ENCODE measurements at places on chromosomes 4 and X.

DNA sequence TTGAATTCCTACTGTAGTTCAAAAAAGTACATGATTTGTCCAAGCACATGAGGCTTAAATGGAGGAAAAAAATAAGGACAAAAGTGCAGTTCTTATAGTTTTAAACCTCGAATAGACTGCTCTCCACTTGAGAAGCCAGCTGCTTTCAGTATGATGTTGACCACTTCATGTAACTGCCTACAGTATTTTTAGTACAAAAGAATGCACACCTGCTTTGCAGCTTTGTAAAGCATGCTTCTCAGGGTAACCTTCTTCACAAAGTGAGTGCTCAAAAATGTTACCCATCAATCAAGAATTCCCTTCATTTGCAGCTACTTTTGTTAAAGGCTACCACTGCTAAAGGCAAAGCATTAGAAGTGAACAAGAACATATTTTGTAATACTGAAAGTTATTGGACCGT is 83.4 kb upstream of the FAM47B start:
- DNase-seq, result no peak

DNA sequence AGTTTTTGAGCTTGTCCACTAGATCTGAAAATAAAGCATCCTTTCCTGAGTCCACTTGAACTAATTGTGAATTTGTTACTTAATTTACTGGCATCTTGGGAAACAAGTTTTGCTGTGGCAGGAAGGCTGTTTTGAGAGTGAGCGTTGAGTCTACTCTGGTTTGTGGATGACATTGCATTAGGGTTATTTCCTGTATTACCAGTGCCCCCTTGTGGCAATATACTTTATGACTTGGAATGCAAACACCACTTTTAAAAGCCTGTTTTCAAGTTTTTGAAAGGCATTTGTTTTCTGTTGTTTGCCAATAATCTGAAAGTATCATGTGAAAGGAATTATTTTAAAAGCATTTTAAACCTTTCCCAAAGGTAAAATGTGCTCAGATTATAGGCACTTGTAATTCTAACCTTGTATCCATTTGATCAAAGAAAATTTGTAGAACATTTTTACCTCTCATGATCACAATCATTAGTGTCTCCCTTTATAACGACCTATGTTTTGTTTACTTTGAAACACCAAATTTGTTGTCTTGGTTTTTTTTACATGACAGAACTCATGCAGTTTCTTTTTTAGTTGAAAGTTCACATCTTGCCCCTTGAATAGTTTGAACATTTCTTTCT is 18.0 kb upstream of the CYP2U1 start:
- no peak for DNase-seq

GRCh38 chr4:182644683-182645050 is 272.5 kb downstream of the DCTD start:
- no peak for DNase-seq

GRCh38 chr4:185991770-185992169 is 77.2 kb upstream of the TLR3 start:
- DNase-seq, result no peak

DNA sequence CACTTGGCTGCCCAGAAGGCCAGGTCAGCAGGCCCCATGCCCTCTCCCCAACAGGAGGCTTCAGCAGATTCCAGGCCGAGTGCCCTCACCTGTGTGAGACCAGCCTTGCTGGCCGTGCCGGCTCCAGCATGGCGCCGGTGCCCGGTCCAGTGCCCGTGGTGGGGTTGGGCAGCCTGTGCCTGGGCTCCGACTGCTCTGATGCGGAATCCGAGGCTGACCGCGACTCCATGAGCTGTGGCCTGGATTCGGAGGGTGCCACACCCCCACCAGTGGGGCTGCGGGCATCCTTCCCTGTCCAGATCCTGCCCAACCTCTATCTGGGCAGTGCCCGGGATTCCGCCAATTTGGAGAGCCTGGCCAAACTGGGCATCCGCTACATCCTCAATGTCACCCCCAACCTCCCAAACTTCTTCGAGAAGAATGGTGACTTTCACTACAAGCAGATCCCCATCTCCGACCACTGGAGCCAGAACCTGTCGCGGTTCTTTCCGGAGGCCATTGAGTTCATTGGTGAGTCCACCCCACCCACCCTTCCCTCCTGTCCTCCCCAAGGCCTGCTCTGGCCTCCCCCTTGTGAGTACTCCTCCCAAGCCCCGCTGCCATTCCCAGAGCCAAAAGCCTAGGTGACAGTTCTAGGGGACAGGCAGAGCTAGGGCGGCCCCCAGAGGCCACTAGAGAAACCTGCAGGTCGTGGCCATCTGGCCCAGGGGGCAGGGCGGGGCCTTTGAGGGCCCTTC is 2.3 kb downstream of the DUSP9 start:
- DNase-seq, result no peak

DNA sequence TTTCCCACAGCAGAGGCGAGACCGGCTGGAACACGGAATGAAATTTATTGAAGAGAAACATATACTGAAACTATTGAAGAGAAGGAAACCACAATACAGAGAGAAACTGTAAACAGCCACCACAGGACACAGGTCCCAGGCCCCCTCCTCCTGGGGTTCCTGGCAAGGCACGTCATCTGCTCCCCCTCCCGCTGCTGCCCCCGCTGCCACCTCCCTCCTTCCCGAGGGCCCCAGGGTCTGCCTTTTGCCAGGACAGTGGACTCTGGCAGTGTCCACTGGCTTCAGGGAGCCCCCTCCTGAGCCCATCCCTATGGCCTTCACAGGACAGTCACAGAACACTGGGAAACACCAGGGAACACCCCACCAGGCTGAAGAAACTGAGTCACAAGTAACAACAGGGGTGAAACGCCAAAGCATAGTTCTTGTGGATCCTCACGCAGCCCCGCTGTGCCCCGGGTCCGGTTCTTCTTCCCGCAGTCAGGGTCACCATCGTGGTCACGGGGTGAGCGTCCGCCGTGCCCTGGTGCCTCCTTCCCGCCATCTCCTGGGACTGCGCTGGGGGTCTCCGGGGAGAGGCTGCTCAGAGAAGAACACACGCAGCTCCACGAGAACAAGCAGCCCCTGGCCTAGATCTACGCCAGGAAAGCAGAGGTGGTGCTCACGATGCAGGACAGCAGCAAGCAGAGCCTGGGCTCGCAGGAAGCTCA is 5.4 kb downstream of the PNMA6E start:
- DNase-seq, result no peak

- DNase-seq, result no peak
Observed at GRCh38 chr4:178165251-178165950, 723.2 kb upstream of the AGA start.

- no peak for DNase-seq
Observed at GRCh38 chr4:73527196-73527595, 45.7 kb downstream of the AFM start.

Data from stimulated activated CD4-positive, alpha-beta T cell treated with anti-CD3 and anti-CD28 coated beads, TNF-alpha, amount 100 ng/mL, for 1 hour (primary cell).